ENCODE measurements at places on chromosomes 1 and 21.

DNA sequence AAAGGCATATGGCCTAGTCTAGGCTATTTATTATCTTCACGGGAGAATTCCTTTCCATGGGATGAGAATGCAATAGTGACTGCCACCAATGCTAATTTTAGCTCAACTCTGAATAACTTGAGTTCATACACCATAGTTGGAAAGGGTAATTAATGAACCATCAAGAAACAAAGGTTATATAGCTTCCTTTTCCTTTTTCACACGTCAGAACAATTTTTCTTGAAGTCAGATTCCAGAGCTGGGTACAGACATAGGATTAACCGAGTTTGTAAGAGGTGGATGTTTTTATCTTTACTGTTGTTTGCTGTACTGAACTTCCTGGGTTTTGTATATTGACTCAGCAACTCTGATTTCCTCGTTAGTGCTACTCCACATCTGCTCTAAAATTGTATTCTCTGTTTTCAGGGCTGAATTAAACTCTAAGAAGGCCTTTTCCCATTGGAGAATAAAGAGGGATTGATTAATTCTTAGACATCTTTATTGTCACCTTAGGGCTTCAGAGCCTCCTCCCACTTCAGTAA lies 262.0 kb downstream of the NUF2 start:
- DNase-seq, result no peak

DNA sequence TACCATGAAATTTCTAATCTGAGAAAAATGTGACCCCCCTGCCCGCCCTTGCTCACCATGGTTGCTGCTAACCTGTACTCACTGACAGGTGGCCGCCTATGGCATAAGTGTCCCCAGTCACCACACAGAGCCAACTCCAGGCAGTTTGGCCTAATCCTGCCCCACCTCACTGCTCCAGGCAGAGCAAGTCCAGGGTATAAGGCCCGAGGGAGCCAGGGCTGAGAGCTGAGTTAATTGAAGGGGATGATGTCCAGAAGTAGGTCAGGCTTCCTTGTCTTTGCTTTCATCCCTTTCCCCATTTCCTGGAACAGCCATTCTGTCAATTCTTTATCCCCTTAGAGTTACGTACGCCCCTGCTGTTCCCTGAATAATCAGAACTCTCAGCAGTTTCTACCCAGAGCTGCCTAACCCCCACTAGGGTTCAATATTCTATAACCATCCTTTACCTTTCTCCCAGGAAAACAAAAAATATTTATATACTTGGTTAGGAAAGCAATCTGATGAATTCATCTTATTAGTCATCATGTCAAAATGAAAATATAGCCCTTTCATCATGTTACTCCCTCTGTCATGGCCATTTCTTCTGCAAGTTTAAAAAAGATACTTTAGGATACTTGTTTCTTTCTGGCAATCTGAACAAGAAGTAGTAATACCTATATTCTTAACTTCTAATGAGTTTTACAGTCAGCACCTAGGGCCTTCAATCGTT lies 29.4 kb upstream of the CD101 start:
- no peak for DNase-seq

DNA sequence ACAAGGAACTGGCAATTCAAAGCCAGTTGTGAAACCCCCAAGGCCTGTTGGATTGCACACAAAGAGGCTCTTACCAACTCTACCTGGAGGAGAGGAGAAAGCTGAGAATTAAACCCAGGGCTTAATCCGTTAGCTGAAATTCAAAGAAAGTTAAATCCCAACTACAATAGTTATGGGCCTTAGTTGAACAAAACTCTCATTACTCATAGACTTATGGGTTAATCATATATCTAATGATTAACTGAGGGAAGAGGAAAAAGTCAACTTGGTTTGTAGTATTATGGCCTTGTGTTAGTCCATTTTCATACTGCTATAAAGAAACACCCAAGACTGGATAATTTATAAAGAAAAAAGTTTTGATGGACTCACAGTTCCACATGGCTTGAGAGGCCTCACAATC lies 838.2 kb upstream of the ADGRL2 start:
- no peak for DNase-seq

GRCh38 chr1:184416946-184417345 lies 30.1 kb downstream of the C1orf21 start:
- DNase-seq, result no peak

GRCh38 chr1:224592636-224593582 lies 23.2 kb upstream of the CNIH3 start:
- DNase-seq, result no peak

GRCh38 chr1:76865696-76866286 lies 1.5 kb upstream of the ST6GALNAC5 start:
- no peak for DNase-seq

DNA sequence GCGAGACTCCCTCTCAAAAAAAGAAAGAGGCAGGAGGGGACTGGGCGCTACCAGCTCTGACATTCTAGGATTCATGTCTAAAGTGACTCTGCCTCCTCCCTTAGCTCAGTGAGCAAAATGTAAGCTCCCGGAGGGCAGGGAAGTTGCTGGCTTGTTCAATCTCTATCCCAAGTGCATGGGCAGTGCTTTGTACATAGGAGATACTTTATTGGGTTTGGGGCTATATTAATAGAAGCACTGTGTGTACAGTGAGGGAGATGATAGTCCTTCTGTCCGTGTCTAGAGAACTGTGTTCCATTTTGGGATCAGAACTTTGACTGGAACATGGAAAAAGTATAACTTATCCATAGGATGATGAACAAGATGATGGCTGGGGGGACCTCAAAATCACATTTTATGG lies 16.7 kb upstream of the LUZP1 start:
- DNase-seq, result no peak

DNA sequence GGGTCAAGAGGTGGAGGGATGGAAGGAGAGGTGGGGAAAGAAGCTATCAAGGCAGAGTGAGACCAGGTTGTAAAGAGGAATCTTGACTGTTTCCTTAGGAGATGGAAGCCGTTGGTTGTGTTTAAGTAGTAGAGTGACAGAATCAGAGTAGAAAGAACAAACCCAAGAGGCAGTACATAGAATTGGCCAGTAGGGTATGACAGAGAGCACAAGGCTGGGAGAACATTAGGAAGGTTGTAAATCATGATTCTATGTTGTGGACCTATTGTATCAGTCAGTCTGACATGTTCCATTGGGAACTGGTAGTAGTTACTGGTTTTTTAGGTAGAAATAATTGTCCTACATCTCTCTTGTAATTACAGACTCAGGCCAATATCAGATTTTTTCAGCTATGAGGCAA lies 486.9 kb upstream of the USP24 start:
- DNase-seq, result no peak

DNA sequence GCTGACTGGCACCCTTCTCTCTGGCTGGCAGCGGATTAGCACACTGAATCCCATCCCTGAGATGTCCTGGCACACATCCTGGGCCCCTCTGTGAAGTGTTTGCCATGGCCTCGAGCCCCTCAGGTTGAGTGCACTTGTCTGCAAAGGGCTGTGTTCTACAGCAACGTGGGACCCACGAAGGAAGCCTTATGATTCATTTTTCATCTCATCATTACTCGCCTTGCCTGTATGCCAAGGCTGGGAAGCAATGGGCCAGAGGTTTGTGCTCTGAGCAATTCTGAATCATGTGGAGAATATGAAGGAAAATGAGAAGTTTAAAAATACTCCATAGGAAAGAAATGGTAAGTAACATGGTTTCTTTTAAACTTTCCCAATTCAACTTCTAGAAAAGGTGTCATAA lies 124.8 kb upstream of the LMO4 start:
- DNase-seq, result no peak

GRCh38 chr1:81800695-81801650 lies at the start of gene ADGRL2:
Gene ADGRL2, plus strand, starts transcription at chr1:81800934. Its CDS starts 36,051 bp downstream, at chr1:81836985.
- DNase-seq, result no peak

Data from esophagus squamous epithelium (tissue), 5 donors.